Neuronal stem cell (in vitro differentiated cells): ENCODE measurements at places on chromosomes 6 and 20.

DNA sequence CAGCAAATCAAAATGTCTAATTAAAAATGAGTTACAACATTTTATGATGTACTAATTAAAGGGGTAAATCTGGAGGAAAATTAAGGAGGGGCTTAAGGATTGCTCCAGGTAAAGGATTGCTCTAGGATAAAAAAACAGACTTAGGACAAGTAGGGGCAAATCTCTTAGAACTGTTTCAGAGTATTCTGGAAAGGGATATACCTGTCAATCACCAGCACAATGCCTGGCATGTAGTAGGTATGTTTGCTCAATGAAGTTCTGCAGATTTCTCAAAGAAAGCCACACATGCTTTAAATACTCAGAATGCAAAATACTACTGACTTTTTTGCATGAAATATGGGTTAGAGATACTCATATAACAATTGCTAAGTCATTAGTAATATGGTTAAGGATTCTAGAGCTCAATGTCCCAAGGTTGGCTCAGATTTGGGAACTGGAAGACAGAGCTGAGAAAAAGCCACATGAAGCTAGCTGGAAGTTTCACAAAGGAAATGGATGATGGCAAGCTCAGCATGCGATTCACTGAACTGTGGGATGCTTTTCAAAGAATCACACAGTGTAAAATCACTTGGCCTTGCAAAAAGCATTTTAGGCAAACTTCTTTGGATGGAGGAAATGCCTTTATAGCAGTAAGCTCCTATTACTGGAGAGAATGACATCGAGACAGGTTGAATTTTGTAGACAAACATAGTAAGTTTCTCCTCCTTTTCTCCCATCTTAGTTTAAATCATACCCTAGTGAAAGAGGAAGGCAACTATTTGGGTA lies 72.8 kb downstream of the MAP3K5 start:
- DNase-seq = no peak

- no peak for DNase-seq
These were observed 174.3 kb downstream of the CDKAL1 start for GRCh38 chr6:20708367-20709124.

GRCh38 chr6:87755708-87756671 lies 54.0 kb upstream of the AKIRIN2 start:
- no peak for DNase-seq

GRCh38 chr6:50939931-50940330 lies 121.3 kb downstream of the TFAP2B start:
- DNase-seq = no peak

DNA sequence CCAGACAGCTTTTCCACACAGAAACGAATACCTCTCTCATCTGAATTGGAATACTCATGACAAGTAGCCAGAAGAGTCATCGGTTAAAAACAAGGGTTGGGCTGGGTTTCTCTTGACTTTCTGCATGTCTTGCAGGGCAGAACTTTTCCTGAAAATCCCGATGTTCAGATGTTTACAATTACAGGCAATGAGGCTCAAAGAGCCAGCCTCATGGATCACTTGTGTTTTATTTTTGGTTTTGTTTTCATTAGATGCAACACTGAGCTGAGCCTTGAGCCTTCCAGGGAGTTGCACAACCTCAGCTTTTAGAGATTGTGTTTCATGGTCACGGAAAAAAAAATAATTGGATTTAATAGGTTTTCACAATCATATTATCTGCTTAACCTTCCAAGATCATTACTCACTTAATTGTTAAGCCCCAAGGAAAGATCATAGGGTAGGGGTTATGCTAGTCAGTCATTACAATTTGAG lies 288.1 kb upstream of the PRDM1 start:
- DNase-seq = no peak

DNA sequence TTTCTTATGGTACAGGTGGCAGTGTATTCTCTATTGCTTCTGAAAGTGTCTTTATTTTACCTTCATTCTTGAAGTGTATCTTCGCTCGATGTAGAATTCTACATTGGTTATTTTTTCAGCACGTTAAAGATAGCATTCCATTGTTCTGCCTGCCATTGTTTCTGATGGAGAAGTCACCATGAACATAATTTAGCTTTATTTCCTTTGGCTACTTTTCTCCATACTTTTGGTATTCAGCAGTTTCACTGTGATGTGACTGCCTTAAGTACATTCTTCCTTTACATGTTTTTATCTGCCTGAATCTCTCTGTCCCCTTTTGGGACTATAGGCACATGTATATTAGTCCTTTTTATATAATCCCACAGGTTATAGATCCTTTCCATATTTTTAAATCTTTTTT lies 19.0 kb downstream of the ZNF133 start:
- no peak for DNase-seq

DNA sequence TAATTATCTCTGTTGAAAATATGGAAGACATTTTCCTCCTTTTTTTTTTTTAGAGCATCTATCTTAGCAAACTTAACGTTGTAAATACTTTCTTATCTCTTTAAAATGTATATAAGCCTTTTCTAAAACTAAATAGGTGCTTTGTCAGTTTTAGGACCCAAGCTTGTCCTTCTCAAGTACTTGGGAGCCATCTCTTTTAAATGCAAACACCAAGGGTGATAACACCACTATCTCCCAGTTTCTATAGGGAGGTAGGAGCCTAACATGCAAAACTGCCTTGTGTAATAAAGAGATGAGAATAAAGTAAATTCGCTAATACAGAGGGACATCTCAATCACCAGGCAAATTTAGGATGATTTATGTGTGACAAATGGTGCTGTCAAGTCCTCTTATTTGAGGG lies 157.0 kb upstream of the FAM83B start:
- DNase-seq = no peak

DNA sequence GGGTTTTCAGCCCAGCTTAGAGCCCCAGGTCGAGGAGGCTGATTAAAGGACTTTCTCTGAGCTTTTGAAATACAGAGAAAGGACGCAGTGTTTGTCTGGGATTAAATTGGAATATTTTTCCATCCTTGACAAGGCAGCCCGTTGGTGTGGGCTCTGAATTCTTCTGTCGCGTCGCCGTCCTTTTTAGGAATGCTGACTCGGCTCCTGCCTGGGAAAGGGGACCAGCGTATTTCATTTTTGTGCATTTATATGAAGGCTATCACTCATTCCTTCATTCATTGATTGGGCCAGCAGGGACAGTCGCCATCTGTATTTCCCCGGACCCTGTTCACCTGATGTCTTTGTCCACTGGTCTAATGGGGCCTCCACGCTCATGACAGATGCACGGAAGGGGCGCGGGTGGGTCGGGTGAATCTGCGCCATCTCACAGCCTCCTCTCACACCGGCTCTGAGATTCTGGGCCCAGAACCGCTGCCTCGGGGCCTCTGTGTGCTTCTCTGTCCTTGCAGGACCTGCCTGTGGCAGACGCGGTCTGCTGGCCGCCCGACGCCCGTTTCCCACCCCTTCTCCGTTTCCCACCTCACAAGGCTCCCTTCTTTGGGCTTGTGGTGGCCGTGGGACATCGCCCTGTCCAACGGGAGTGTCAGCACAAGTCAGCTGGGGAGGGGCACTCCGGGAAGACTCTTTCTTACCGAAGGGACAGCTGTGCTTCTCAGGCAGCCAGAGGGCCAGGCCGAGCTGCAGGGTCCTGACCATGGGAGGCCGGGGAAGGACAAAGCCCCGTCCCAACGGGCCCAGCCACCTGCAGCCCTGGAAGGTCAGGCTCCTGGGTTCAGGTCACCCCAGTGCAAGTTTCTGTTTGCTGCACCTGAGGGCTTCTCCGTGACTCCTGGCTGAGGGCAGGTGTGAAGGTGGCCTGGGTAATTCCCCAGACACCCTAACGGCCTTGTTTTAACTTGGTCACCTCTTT lies 157.3 kb downstream of the TAF4 start:
- no peak for DNase-seq

DNA sequence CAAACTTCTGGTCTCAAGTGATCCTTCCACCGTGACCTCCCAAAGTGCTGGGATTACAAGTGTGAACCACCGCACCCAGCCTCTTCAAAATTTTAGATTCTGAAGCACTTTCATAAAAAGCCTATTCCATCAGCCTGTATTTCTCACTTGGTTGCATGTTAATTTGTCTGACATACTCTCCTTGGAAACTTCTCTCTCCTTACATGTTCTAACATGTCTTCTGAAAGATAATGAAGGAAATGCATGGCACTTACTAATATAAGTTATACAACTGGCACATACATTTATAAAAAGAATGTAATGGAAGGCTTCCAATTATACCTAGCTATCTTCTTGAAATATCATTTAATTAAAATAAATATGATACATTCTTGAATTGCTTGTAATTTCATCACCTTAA lies 597.5 kb downstream of the TBC1D32 start:
- DNase-seq = no peak

DNA sequence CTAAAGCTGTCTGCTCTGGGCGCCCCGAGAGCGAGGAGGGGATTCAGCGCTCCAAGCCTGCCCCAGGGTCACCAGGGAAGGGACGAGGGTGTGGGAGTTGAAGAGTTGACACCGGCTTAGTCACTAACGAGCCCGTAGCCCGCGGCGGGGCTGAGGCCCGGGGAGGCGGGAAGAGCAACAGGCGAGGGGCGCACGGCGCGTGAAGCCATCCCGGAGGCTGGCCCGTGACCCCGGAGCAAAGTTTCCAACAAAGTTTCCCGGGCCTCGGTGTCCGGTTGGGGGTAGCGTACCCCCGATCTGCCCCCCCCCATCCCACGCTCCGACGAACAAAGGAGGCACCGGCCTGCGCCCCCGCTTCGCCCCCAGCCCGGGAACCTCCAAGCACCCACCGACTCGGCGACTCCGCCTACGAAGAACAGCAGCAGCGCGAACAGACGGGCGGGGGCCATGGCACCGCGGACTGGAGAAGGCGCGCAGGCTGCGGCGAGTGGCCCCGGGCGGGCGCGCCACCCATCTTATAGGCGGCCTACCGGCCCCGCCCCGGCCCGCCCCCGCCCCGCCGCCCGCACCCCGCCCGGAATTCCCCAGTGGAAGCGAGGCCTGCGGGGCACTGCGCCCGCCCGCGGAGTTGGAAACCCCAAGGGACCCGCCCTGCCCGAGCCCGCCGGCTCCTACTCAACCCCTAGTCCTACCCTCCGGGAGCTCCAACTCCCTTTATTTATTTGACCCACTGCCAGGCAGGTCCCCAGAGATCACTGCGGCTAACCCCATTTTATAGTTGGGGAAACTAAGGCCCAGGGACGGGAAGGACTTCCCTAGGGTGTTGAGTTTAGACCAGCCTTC lies at the start of gene SDC4:
SDC4 (minus strand) TSS at position 489 of the 843 bp plus-strand sequence; CDS start at position 449, 40 bp downstream.
- no peak for DNase-seq

GRCh38 chr6:167568407-167569024 lies 243.6 kb downstream of the TTLL2 start:
- DNase-seq = no peak

DNA sequence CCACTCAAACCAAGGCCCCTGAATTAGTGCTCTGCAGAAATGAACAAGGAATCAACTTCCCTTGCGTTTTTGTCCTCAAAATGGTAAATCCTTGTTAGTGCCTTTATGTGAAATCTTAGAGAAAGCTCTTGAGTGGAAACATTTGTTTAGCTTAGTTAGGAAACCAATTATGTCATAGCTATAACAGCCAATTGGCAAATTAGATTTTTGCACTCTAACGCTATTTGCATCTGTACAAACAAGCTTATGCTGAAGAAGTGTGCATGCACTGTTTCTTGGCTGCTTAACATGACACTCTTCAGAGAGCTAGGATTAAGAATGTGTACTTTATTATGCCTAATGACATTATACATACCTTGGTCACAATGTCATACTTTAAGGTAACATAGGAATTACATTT lies 622.6 kb upstream of the SLC35B3 start:
- no peak for DNase-seq

DNA sequence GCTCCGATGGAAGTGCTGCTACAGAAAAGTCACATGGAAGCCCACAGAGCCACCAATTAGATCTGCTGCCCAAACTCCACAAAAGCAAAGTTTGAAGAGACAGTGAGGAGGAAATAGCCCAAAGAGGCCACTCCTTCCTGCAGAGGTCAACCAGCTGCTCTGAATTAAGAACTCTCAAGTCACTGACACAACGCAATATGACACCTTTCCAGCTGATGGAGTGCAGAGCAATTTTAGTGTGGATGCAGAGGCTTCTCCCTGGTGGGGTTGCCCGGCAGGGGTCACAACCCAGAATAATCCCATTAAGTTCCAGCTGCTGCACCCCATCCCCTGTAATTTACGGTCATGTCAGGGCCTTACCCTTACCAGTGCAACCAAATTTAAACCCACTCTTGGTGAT lies 361.9 kb upstream of the JARID2 start:
- DNase-seq = no peak

GRCh38 chr20:47544240-47544639 lies 42.6 kb downstream of the NCOA3 start:
- DNase-seq = no peak
